Naive B cell (primary cell): ENCODE measurements at places on chromosomes 6 and 20. TPM values are rescaled to one million over a fixed set of nuclear protein-coding genes. Genes with fewer than 3 reads are reported as not detected.
A peak's percentile ranks its signal among the peaks of the same experiment; 100 is the strongest.

Gene GLP1R
- polyA plus RNA-seq, result not detected

DNA sequence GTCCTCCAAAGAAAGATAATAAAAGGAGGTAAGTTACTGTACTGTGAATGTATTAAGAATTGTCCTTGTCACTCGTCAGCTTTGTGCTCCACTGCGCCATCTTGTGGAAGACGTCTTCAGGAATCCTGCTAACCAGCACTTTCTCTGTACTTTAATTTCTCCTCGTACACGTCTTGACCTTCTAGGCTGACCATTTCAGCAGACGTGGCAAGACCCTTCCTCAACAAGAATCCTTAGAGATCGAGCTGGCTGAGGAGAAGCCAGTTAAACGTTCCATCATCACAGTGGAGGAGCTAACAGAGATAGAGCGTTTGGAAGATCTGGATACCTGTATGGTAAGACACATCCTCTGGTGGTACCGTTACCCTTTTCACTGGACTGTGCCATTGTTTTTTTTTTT is 95.5 kb upstream of the SCGN start:
- peak; percentile 51 for DNase-seq
- H3K4me3 ChIP-seq, result no peak overlapping the region
- H3K27ac ChIP-seq, result no peak overlapping the region
- peaks cover 10% of the 10 kb centered on the region for H3K4me1 ChIP-seq
- no peaks in the 10 kb centered on the region for H3K36me3 ChIP-seq
- H3K27me3 ChIP-seq, result no peaks in the 10 kb centered on the region

GRCh38 chr6:131173680-131174079 is 38.4 kb downstream of the AKAP7 start:
- no peak overlapping the region for H3K27ac ChIP-seq
- DNase-seq, result no peak
- no peak overlapping the region for H3K4me3 ChIP-seq
- H3K27me3 ChIP-seq, result no peaks in the 10 kb centered on the region
- no peaks in the 10 kb centered on the region for H3K4me1 ChIP-seq

DNA sequence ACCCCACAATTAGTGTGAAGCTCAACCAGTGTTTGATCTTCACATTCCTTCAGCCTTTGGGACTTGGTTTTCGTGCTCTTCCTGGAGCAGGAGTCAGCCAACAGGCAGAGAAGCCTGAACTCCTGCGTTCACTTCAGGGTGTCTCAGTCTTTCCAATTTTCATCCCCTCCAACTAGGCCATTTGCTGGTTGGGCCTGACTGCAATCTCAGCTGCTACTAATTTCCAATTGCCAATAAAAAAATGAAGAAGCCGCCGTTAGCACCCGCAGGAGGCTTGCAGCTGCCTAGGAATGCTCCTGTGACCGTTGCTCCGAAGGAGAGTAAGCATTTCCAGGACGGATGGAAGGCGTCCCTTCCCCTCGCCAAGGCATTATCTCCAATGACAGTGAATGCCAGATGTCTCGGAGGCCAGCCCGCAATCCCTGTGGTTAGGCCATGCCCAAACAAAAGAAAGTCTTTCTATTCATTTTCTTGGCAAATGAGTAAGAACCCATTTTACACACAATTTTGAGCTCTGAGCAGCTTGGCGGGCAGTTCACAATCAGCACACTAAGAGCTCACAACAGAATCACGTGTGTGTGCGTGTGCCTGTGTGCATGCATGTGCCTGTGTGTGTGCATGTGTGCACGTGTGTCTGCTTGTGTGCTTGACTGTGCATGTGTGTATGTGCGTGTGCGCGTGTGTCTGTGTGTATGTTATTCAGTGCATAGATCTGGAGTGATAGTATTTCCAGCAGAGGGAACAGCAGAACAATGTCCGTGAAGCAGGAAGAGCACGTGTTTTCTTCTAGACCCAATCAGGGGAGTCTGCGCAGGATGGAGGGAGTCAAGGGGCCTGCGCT is 301.2 kb downstream of the SMOC2 start:
- no peaks in the 10 kb centered on the region for H3K36me3 ChIP-seq
- H3K4me3 ChIP-seq, result no peak overlapping the region
- no peak overlapping the region for H3K27ac ChIP-seq
- H3K27me3 ChIP-seq, result no peaks in the 10 kb centered on the region

DNA sequence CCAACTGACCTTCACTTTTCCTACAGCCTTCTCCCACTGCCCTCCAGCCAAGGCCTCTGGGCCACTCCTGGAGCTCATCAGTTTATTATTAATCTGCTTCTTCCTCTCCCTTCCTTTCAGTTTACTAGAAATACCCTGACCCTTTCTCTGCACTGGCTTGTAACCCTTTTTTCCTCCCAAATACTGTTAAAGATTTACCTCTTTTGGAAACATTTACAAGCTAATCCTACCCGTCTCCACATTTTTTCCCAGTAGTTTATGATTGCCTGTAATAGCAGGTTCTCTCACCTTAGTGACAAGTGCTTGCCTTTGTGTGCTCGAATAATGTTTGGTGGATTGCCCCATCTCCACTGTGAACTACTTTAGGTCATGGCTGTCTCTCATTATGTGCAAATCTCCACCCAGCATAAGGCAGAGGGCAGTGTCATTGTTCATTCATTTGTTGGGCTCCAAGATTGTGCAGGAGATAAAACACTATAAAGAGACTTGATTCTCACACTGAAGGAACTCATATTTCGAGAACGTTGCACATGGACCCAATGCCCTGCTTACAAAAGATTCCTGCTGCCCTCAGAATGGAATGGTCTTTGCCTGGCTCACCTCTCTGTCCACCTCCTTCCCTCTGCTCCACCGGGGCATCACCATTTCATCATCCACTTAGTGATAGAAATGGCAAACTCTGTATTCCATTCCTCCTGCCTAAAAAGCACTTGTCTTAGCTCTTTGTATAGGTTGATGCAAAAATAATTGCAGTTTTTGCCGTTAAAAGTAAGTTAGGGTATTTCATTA is 491.1 kb downstream of the UTRN start:
- H3K27ac ChIP-seq, result no peak overlapping the region
- H3K27me3 ChIP-seq, result no peaks in the 10 kb centered on the region
- no peak overlapping the region for H3K4me3 ChIP-seq
- H3K4me1 ChIP-seq, result peaks cover 5% of the 10 kb centered on the region

GRCh38 chr6:111725446-111726112 is 119.9 kb upstream of the TRAF3IP2 start:
- DNase-seq, result no peak
- H3K4me3 ChIP-seq, result no peak overlapping the region
- H3K36me3 ChIP-seq, result peaks cover 4% of the 10 kb centered on the region
- no peak overlapping the region for H3K27ac ChIP-seq
- H3K4me1 ChIP-seq, result peaks cover 60% of the 10 kb centered on the region

DNA sequence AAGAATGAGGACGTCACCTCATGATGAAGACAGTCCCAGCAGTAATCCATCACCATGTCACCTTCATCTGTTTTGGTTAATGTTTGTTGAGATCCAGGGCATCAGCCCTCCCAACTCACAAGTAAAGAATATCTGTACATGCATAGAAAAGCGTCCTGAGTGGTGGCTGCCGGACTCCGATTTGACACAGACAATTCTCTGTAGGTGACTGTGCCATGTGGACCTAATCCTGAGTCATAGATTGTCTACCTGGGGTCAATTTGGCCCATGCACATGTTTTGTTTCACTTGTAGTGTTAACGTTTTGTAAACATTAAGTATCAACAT is 168.4 kb upstream of the UST start:
- DNase-seq, result no peak
- peaks cover 7% of the 10 kb centered on the region for H3K4me1 ChIP-seq
- H3K36me3 ChIP-seq, result no peaks in the 10 kb centered on the region
- no peak overlapping the region for H3K27ac ChIP-seq
- H3K4me3 ChIP-seq, result no peak overlapping the region
- H3K27me3 ChIP-seq, result no peaks in the 10 kb centered on the region

GRCh38 chr20:31698803-31699718 is 23.6 kb downstream of the BCL2L1 start:
- no peaks in the 10 kb centered on the region for H3K27me3 ChIP-seq
- DNase-seq, result no peak
- peaks cover 8% of the 10 kb centered on the region for H3K36me3 ChIP-seq
- H3K4me3 ChIP-seq, result no peak overlapping the region
- no peak overlapping the region for H3K27ac ChIP-seq

Gene BPIFB2
- not detected for polyA plus RNA-seq

Gene GZF1
- polyA plus RNA-seq, result 3.1 TPM
